ENCODE measurements at places on chromosomes 5 and 9.

- DNase-seq: no peak
These were observed 102.7 kb downstream of the EHMT1 start for GRCh38 chr9:137721479-137721878.

DNA sequence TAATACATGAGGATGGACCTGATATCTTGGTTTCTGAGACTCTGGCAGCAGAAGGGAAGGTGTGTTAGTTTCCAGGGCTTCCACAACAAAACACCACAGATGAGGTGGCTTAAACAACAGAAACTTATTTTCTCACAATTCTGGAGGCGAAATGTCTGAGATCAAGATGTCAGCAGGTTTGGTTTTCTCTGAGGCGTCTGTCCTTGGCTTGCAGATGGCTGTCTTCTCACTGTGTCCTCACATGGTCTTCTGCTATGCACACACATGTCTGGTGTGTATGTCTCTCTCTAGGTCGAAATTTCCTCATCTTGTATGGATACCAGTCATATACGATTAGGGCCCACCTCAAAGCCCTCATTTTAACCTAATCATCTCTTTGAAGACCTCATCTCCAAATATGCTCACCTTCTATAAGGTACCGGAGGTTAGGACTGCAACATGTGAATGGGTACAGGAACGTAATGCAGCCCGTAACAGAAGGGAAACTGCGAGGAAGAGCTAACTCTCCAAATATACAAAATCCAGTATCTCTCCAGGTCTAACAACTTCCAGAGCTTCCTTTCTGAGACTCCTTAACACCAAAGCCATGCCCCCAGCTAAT, 139.8 kb upstream of the SMARCA2 start:
- DNase-seq: no peak

DNA sequence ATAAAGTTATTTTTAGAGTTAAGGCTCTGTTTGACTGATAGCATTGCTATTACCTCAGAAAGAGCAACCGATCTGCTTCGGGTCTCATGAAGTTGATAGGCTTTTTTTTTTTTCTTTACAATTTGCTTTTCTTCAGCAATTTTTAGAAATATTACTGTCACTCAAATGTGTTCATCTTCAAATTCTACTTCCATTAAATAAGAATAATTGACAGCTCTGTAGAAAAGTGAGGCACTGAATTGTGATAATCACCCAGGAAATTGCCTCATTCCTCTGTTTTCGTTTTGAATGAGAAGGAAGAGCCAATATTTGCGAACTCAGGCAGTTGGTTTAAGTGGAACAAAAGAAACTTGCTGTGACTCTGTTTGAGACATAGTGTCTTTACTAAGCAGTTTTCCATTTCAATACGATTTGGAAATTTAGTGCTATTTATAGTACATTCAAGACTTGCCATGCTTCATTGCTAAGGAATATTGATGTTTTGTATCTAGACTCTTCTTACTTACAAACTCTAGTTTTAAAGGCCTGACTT, 700.5 kb upstream of the CDH10 start:
- no peak for DNase-seq

GRCh38 chr9:107358986-107359385, 75.9 kb downstream of the RAD23B start:
- DNase-seq: no peak

- no peak for DNase-seq
These were observed 40.9 kb upstream of the GLDC start for GRCh38 chr9:6686396-6686795.

GRCh38 chr5:62144401-62145022, 161.5 kb upstream of the KIF2A start:
- no peak for DNase-seq

Data from CD4-positive, alpha-beta T cell treated with Interleukin-10 for 1 hour (primary cell).